ENCODE measurements at places on chromosomes 11 and 22.
A peak's percentile ranks its signal among the peaks of the same experiment; 100 is the strongest.

- DNase-seq: no peak
Observed at GRCh38 chr22:27149921-27150543, 492.6 kb downstream of the MIAT start.

DNA sequence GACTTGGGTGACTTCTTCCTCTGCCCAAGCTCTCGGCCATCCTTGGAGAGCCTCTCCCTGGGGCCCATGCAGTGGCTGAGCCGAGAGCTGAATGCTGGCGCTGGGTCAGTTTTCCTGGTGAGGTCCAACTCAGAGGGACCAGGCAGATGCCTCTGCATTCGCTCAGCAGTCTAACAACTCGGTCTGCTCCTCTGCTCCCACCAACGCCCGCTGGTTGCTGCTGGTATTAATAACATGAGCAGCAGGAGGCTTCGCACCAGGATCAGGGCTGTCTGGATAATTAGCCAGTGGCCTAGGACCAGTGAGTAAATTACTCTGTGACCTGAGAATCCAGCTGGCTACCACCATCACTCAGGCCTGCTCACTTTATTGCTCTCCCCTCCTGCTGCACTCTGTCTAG is 77.7 kb upstream of the FAM181B start:
- DNase-seq: no peak

GRCh38 chr11:109730669-109731068 is 308.7 kb downstream of the C11orf87 start:
- DNase-seq: no peak

GRCh38 chr11:47161890-47162289 is 14.8 kb downstream of the ARFGAP2 start:
- DNase-seq: no peak

- no peak for DNase-seq
Observed at GRCh38 chr11:102510439-102511135, 20.0 kb downstream of the MMP7 start.

DNA sequence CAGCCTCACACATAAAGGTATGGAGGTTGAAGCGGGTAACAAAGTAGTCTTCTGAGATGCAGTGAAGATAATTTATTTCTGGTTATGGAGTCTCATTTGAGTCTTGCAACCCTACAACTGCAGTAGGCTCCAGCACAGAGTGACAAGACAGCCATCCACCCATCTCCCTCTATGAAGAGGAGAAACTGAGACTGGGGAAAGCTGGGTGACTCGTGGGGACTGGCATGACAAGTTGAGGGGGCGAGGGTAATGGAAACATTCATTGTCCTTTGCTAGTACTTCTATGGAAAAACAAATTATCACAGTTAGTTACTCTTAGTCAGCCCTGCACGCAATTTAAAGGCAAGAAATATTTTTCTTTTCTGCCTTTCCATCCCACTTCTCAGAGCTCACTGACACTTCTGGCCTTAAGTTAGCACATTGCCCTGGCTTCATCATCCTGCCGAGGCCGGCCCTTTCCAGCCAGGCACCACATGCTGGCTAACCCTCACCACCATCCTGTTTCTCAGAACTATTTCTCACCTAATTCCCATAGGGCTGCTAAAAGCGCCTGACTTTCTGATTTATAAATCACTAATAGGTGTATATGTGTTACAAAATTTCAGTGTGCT is 361.1 kb downstream of the ETS1 start:
- no peak for DNase-seq

- DNase-seq: no peak
Observed at GRCh38 chr11:72805216-72805615, 9.0 kb upstream of the ATG16L2 start.

- DNase-seq: peak; percentile 33
Observed at GRCh38 chr11:69044111-69045013, 4.4 kb upstream of the TPCN2 start.

DNA sequence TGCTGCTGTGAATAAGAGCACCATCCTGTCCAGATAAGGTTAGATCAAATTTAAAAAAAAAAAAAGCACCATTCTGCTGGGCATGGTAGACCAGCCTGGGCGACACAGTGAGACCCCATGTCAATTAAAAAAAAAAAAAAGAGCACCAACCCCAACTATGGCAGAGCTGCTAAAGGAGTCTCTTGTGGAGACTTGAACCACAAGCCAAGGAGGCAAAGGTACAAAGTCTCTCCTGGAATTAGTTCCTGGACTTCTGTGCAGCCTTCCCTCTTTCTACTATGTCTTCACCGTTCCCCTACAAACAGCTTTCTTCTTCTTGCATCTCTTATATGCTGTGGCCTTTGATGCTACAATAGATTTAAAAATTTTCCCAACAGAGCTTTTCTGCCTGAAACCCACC is 1.3 kb downstream of the PIK3C2A start:
- no peak for DNase-seq

- no peak for DNase-seq
Observed at GRCh38 chr11:47510209-47510608, 42.7 kb downstream of the CELF1 start.

DNA sequence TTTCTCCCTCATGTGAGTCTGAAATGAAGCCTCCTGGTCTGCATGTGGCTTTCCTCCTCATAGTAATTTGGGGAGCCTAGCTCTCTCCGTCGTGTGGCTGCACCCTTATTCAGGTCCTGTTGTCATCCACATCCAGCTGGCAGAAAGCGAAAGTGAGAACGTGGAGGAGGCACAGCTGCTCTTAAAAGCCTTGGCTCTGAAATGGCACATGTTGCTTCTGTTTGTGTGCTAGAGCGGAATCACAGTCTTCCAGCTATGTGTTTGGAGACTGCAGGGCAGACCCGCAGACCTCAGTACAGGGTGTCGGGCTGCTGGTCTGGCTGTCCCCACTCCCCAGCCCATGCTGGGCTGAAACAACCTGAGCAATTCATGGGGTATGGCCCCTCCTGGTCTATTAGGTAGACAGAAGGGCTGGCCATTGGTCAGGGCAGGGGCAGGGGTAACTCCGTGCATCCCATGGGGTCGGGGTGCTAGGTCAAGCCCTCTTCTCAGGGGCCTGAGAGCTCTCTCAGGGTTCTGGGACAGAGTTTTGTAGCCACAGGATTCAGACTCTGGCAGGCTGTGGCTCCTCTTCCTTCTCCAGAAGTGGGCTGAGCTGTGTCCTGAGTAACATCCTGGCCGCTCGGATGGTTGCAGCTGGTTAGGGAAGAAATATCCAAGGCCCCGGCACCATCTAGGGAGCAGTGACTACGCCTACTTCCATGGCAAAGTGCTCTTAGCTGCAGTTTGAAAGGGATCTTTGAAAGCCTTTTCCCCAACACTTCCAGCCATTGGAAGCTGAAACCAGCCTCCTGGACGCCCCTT is 50.6 kb downstream of the C11orf96 start:
- no peak for DNase-seq

DNA sequence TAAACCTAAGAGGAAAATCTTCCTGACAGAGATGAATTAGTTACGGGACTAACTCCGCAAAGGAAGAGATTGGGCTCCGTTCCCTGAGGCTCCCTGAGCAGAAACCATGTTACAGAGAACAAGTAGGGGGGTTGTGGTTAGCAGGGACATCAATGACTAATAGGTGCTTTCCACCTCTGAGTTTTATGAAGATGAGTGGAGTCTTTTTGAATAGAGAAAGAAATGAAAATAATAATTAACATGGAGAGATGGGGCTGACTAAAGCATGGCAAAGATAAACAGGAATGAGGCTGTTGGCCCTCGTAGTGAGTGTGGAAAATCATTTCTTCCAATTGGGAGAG is 47.5 kb upstream of the PICALM start:
- DNase-seq: no peak

GRCh38 chr11:124799348-124800225 is 619 bp downstream of the MSANTD2 start:
- DNase-seq: no peak

GRCh38 chr11:77467993-77468392 is 5.9 kb downstream of the PAK1 start:
- DNase-seq: no peak

DNA sequence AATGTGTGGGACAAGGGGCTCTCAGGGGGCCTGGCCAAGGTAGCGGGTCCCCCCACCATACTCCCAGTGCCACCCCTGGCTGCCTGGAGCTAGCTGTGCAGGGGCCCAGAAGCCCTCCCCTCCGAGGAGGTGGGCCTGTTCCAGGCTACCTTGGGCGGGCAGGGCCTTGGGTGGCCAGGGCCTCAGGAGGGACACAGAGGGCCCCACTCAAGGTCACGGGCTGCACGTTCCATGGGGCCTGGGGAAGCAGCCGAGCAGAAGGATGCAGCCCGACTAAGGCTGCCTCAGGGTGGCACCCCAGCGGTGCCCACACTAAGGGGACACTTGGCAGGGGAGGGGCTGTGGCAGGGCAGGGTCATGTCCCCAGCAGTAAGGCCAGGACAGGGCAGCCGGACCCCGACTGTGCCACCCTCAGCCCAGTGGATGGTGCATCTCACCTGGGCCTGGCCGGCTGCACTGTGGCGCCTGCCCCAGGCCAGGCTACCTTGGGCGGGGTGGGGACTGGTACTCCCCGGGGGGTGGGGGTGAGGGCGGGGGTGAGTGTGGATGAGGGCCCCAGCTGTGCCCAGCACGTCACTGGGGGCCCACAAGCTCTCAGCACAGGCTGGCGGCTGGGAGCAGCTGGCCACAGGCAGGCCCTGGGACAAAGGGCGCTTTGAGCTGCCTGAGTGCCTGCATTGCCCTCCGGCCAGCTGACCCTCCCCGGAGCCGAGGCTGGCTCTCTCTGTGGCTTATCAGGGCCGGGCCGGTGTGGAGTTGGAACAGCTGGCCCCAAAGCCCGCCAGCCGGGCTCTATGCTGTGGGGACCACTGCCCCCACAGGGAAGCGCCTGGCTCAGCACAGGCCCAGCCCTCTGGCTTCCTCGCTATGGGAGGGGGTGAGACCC is 117.1 kb downstream of the KCNQ1 start:
- DNase-seq: no peak

GRCh38 chr11:70399681-70400112 is 1.4 kb downstream of the CTTN start:
- no peak for DNase-seq

DNA sequence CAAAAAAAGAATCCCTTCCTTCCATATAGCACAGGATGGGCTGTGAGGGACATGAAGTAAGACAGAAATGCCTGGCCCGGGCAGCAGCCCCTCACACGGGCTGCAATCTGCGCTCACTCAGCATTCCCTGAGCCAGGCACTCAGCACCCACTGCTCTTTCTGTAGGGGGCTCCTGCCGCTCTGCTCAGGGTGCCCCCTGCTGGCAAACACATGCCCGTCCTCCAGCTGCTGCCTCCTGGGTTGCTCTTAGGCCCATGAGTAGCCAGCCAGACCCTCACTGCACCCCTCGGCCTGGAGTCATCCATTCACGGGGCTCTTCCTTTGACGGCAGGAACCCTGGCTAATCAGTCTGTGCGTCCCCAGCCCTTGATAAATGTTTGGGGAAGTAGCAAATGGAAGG is 6.9 kb downstream of the MCAT start:
- no peak for DNase-seq

GRCh38 chr22:39915295-39915726 is 14.4 kb downstream of the GRAP2 start:
- DNase-seq: no peak

GRCh38 chr11:130787092-130787616 is 129.1 kb downstream of the SNX19 start:
- DNase-seq: no peak

DNA sequence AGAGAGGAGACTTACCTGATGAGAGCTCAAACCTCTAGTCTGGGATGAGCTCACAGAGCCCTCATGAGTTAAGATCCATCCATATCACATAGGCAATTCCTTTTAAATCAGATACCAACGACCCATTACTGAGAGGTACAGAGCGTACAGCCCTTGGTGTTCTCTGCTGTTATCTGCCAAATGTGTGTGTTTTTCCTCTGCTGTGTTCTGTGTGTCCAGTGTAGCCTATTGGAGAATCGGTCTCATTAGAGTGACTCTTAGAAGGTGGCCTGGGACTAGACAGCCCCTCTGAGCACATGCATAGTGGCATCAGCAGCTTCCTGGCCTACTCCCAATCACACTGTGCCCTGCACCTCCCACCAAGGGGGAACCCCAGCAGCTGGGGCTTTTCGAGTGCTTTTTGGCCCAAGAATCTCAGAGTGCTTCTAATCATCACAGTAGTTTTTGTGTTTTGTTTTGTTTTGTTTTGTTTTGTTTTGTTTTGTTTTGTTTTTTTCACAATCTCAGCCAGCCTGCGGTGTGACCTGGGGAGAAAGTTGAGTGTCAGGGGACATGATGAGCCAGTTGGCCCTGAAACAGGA is 25.4 kb downstream of the TP53AIP1 start:
- DNase-seq: no peak

GRCh38 chr11:16352707-16353106 is 3.6 kb downstream of the SOX6 start:
- DNase-seq: no peak

- no peak for DNase-seq
Observed at GRCh38 chr11:82895437-82896091, 4.7 kb downstream of the PRCP start.

GRCh38 chr11:35260342-35260985 is 121.5 kb downstream of the CD44 start:
- no peak for DNase-seq

- DNase-seq: no peak
Observed at GRCh38 chr11:7307836-7308235, 56.1 kb downstream of the SYT9 start.

DNA sequence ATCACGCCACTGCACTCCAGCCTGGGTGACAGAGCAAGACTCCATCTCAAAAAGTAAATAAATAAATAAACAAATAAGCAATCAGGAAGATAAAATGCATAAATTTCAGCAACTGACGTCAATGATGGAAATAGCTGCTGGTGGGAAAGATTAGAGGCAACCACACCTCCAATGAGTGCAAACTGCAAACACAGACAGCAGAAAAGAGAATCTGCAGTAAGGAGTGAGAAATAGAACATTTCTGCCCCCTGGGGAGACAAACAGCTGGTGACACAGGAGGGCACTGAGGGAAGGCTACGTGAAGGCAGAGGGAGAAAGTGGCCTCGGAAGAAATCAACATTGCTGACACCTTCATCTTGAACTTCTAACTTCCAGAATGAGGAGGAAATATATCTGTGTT is 6.5 kb downstream of the PI4KA start:
- no peak for DNase-seq

DNA sequence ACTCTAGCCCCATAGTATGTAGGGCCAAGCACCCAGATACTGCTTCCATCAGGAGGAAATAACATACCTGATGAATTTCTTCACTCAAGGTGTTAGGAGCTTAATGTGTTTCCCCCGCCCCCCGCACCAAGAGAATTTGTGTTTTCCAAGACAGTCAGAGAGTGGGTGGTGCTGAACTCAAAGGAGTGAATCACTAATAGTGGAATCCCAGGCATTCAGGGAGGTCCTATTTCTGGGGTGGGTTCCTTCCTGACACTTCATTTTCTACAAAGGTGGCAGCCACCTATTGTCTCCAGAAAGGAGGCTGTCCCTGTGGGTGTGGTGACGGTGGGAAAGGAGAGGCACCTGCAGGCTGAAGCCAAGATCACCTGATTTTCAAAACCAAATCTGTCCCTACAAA is 50.8 kb upstream of the ELF5 start:
- peak; percentile 13 for DNase-seq

DNA sequence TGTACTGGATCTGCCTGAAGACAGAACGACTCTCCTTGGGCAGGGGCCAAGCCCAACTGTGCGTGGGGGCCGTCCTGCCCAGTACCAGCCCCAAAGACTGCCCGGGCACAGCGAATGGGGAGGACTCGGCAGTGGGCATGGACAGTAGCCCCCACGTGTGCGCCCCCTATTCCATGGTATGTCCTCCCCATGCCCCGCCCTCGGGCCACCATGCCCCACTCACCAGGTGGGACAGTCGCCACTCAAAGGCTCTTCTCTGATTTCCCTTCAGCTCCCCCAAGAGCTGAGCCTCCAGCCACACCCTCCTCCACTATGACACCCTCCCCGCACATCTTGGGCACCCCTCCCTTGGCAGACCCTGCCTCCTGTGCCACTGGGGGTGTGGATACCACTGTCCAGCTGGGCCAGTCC is 43.5 kb downstream of the GNB1L start:
- DNase-seq: no peak

GRCh38 chr11:112792070-112792469 is 169.2 kb upstream of the NCAM1 start:
- no peak for DNase-seq

Data from iPS DF 6.9 (cell line).